ENCODE measurements at places on chromosomes 5 and 9.

DNA sequence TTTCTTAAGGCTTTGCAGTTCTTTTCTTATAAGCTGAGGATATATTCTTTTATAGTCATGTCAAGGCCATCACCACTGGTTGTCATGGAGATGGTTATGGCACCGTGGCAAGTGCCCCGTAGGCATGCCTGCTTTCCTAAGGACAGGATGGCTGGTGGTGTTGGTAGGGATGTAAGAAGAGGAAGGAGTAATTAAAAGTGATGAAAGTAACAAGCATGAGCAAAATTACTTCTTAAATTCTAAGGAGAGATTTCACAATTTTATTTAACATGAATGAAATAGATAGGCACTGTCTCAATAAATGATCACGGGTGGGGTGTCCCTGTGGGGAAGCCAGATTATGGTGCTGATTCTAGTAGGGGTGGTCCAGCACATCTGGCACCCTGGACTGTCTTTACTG is 290.2 kb upstream of the KLF4 start:
- no peak for DNase-seq

DNA sequence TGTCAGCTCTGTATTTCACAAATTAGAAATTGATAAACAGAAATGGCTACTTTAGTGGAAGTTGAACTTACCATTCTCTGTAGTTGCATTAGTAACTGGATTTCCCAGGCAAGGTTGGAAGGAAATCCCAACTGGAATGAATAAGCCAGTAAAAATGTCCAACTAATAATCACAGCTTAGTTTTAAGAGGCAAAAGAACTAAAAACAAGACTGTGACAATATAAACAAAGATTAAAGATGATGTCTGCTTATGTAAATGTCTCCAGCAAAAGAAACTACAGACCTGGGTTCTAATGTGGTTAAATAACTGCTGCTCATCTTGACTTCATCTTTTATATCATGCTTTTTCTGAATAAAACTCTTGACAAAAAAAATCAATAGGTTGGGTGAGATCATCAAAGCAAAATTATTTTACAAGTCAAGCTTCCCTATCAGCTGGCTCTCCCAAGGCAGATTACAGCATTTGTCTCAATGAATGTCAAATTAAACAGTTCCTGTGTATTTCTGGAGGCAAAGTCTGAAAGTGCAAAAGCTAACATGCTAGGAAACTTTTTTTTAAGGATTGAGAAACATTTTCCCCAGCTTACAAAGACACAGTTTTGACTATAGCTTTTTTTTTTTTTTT is 62.3 kb upstream of the HMHB1 start:
- DNase-seq: no peak

- DNase-seq: no peak
Measured at GRCh38 chr9:12730198-12730597, 37.0 kb downstream of the TYRP1 start.

DNA sequence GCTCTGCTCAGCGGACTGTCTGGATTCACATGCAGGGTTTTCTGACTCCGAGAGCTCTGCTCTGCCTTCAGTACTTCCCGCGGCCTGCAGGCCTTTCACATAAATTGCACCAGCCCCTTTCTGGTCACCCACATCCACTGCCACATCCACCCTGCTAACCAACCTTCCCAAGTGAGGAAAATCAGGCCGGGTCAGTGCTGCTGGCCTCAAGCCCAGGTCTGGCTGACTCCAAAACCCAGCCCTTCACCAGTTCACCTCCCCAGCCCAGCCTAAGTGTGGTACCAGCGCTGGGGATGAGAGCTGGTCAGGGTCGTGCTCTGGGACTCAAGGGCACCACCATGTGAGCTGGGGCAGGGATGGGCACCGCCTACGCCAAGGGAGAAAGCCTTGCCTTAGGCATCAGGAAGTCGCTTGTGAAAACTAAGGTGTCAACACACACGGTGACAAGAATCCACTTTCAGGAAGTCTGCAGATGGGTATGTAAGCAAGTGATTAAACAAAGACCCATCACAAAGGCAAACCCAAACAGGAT is 12.3 kb downstream of the LMAN2 start:
- DNase-seq: no peak

- DNase-seq: no peak
Measured at GRCh38 chr5:176152191-176152929, 85.9 kb upstream of the SIMC1 start.

DNA sequence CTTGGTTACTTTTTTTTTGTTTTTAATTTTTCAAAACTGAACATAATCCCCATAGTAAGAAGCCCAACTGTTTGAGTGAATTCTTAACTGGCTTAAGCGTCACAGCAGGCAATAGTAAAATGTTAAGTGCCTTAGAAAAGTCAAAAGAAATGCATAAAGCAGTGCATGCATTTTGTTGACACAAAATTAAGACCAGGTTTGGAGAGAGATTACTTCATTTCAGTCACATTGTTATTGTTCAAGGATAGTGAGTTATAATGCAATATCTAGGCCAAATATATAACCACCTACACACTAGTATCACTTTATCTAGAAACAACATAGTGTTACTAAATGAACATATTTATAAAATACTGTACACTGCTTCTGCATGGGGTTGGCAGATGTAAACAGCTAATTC is 116.9 kb upstream of the KLF9 start:
- DNase-seq: no peak

GRCh38 chr5:140251527-140251973 is 51.4 kb downstream of the PFDN1 start:
- DNase-seq: peak; percentile 71

DNA sequence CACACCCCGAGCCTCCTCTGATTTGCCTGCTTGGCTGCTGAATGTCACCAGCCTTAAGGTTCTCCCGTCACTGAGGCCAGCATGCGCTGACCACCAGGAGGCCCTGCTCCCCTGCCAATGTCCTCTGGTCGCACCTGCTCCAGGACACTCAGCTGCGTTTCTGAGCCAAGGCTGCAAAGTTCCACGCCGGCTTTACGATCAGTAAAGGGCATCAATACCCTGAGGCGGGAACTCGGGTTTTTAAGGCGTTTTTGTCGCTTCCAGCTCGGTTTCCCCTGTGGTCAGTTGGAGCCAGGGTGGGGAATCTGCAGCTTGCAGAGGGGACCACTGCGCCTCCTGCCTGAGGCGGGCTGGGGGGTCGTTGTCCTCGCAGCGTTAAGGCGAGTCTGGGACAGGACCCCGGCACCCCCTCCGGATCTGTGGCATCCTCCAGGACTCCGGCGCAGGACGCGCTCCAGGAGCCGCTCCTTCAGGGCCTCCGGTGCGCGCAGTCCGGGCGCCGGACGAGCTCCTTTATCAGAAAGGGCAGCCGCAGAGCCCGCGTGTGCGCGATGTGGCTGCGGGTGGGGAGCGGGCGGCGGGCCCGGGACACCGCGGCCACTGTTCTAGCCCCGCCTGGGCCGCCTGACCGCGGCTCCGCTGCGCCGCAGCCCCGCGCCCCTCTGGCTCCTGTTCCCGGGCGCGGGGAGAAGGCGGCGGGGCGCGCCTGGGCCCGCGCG is 24.1 kb upstream of the FLT4 start:
- no peak for DNase-seq

GRCh38 chr9:123544007-123544827 is 188.2 kb downstream of the CRB2 start:
- DNase-seq: no peak

DNA sequence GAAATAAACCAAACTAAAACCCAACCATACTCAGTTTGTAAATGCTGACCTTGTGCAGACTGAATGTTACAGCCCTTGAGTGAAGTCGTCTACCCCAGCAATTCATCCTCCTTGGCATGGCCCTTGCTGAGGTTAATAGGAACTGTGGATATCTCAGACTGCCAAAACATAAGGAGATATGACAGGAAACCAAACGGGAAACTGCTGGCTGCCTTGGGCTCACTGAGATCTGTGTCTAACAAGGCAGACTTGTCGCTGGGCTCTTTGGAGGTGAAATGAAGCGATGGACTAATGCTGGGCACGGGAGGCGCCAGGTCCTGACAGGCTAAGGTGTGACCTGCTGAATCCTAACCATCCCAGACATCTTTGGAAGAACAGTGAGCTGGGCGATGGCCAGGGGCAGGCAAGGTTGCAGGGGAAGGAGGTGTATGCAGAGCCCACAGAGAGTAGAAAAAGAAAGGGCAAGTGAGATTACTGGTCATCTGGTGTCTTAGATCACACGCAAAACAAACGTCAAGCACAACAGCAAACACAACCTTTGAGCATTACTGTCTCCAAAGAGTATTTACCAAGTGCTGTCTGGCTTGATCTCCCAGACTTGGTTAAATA is 44.6 kb upstream of the ALDH1A1 start:
- DNase-seq: no peak

DNA sequence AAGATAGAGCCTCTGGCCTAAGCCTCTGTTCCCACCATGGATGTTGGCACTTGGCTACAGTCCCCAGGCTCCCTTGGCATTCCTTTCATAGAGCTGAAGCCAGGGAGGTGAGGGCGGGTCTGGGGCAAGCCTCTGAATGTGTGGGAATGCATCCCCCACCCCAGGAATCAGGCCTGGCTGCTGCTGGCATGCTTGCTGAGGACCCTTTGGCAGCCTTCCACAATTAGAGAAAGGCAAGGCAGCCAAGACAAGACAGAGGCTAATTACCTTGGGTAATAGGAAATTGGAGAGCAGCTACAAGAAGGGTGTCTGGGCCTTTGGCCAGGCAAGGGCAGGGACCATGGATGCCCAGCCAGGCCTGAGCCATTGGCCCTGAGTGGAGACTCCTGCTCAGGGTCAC is 204.4 kb upstream of the TRIM32 start:
- no peak for DNase-seq

- DNase-seq: no peak
Measured at GRCh38 chr5:179242676-179243075, 102.6 kb downstream of the ADAMTS2 start.

DNA sequence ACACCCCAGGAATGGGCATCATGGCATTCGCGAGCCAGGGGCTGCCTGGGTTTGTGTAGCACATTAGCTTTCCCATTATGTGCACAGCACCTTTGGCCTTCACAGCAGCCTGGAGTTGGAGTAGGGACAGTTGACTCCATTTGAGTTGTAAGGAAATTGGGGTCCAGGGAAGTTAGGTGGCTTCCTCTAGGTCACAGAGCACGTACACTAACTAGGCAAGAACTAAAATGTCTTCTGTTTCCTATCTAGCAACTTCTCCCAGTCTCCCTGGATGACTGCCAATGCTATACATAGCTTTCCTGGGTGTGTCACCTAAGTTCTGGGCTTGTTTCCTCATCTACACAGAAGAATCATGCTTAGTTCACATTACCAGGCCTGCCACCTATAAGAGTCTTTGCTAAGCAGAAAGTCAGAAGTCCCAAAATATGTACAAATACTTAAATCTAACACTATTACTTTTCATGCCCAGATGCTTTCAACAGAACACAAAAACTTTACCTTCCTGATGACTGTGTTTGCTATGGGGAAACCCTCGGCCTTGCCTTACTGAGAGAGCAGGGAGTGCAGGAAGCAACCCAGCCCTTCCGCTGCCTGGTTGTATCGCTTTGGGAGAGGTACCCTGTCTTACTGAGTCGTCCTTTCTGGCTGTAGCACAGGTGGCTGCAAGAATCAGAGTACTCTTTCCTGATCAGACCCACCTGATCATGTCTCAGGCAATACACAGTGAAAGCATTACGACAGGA is 12.0 kb downstream of the MACROH2A1 start:
- DNase-seq: peak; percentile 42

DNA sequence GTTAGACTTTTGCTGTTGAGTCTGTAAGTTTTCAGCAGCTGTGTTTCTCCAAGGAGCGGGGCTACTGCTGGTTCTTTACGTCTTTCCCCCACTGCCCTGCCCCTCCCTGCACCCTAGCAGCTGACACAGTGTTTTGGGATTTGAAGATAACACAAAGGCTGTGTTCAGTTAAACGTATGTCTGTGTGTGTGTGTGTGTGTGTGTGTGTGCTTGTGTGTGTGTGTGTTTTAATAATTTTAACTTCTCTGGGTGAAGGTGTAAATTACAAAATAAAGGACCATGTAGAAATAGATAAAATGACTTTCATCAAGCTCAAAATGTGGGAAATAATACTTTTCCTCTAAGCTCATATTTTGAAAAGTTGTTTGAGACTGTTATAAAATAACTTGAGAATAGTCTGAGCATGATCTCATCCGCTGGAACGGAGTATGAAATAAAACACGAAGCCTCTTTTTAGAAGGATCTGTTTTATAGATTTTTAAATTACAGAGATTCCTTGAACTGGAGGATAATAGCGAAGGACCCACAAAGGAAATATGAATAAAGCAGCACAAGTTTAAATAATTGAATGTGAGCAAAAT is 10.9 kb downstream of the ABL1 start:
- no peak for DNase-seq

- DNase-seq: no peak
Measured at GRCh38 chr5:127386557-127386956, 96.0 kb downstream of the MEGF10 start.

DNA sequence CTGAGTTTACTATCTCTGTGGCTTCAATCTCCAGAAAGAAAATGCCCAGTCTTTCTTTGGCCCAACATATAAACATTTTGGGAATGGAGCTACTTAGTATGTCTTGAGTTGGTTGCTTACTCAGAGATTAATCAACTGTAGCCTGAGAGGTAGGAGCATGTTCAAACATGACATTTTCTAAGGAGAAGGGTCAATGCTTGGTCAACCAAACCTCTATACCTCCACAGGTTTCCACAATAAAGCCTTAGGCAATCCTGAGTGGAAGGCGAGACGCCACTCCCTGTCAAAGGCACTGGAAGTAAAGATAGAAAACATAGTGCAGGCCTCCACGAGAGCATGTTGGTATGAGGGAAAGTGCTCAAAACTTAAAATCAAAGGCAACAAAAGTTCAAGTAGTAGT is 411.4 kb downstream of the KCTD16 start:
- DNase-seq: no peak
